ENCODE measurements at places on chromosomes 4 and X. TPM values are rescaled to one million over a fixed set of nuclear protein-coding genes. Genes with fewer than 3 reads are reported as not detected.

FRMD7 gene
- total RNA-seq, result not detected

CFAP47 gene
- not detected for total RNA-seq

DOK7 gene
- total RNA-seq, result 35.5 TPM

PCYT1B gene
- not detected for total RNA-seq

MTMR8 gene
- total RNA-seq, result 0.41 TPM

CLGN gene
- total RNA-seq, result 76.3 TPM

ARAP2 gene
- total RNA-seq, result 2.8 TPM

NXF3 gene
- 0.22 TPM for total RNA-seq

CT45A5 gene
- total RNA-seq, result not detected

BLOC1S4 gene
- 6.0 TPM for total RNA-seq

SMIM31 gene
- not detected for total RNA-seq

TIGD4 gene
- total RNA-seq, result not detected

TMEM156 gene
- total RNA-seq, result not detected

GRCh38 chr4:145829629-145830395 lies 108.8 kb downstream of the ZNF827 start:
- DNase-seq, result no peak

DNA sequence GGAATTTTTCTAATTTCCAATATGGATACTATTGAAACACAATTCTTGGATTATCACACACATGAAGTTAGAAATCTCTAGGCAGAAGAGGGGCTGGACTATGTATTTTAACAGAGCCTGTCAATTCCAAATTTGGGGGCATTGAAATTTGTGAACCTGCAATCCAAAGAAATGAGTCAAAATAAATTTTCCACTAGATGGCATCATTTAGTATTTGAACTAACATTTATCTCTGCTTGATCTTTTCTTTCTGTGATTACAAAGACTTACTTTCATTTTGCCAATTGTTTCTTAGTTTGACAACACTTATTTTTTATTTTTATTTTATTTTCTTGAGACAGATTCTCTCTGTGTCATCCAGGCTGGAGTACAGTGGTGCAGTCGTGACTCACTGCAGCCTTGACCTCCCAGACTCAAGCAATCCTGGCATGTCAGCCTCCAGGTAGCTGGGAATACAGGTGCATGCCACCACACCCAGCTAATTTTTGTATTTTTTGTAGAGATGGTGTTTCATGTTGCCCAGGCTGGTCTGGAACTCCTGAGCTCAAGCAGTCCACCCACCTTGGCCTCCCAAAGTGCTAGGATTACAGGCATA lies 2.7 kb upstream of the PYURF start:
- DNase-seq, result no peak

- no peak for DNase-seq
Observed at GRCh38 chr4:106355193-106355592, 13.4 kb downstream of the GIMD1 start.

- DNase-seq, result no peak
Observed at GRCh38 chr4:163107754-163108153, 58.9 kb downstream of the NAF1 start.

GRCh38 chr4:104465201-104465600 lies 29.5 kb downstream of the CXXC4 start:
- no peak for DNase-seq

DNA sequence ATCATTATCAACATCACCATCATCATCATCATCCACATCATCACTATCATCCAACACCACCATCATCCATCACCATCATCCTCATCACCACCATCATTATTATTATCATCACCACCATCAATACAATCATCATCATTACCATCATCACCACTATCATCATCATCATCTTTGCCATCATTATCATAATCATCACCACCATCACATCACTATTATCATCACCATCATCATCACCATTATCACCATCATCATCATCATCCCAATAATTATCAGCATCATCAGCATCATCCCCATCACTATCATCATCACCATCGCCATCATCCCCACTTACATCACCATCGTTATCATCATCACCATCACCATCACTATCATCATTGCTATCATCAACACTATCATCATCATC lies 1021.9 kb upstream of the PRKX start:
- no peak for DNase-seq

- DNase-seq, result no peak
Observed at GRCh38 chr4:106614441-106614840, 245.9 kb upstream of the GIMD1 start.

GRCh38 chrX:153769865-153770600 lies 6.0 kb downstream of the PLXNB3 start:
- no peak for DNase-seq

- no peak for DNase-seq
Observed at GRCh38 chrX:24498975-24499374, 33.9 kb downstream of the PDK3 start.

- DNase-seq, result no peak
Observed at GRCh38 chr4:152454398-152455011, 81.4 kb downstream of the FBXW7 start.

DNA sequence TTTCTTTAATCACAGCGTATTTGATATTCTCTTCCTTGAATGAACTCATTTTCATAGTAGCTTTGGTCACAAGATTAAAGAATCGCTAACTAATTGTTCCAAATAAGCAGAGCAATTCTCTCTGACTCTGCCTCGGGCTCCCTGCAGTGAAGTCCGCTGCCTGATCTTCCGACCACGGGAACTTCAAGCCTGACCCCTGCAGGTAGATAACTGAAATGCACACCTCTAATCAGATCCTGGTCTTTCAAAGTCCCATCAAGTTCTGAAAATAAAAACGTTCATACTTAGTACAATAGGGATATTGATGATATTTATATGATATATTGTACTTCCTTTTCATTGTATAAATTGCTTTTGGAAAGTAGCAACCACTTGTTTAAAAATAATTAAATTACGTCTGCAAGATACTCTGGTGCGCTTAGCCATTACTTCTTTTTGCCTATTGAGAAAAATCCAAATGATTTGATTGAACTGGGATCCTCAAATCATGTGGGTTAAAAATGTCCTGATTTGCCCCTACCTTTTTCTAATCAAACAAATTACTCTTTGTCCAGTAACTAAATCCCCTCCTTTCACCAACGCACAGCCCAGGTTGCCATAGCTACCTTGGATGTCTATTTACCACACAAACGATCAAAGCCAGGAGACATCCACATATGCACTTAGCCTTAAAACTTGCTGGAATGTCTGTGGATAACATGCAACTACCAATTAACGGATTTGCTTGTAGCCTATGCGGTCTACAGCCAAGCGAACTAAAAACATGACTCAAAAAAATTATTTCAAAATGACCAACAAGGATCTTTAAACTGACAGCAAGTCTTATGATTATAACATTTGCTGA lies 4.2 kb downstream of the MID1 start:
- no peak for DNase-seq

DNA sequence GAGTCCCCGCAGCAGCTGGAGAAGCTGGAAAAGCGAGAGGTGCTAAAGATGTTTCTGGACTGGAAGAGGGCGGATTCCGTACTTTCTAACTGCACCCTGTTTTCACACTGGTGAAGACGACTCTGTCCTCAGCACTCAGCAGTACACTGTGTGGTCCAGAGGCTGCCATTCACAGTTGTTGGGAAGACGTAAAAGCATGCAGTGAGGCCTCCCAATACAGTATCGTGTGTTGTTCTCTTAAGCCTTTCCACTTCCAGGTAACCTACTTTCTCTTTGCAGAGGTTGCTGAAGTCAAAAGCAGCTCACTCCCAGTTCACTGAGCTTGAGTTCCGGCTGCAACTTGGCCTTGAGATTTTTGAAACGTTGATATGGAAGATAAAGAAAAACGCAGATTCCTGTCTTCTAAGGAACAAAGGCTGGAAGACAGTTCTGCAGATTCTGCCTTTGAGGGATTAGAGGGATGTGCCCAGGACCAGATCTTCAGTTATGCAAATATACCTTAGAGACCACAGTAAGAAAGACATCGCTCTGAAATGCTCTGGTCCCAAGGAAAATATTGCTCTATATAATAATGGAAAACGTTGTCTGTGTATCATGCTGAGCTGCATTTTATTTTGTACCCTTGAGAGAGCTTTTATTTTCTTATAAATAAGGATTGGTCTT lies 540.9 kb downstream of the TRIML1 start:
- no peak for DNase-seq

- DNase-seq, result no peak
Observed at GRCh38 chr4:101669832-101670188, 120.7 kb upstream of the BANK1 start.

GRCh38 chr4:155077452-155078229 lies 130.8 kb upstream of the NPY2R start:
- DNase-seq, result no peak

DNA sequence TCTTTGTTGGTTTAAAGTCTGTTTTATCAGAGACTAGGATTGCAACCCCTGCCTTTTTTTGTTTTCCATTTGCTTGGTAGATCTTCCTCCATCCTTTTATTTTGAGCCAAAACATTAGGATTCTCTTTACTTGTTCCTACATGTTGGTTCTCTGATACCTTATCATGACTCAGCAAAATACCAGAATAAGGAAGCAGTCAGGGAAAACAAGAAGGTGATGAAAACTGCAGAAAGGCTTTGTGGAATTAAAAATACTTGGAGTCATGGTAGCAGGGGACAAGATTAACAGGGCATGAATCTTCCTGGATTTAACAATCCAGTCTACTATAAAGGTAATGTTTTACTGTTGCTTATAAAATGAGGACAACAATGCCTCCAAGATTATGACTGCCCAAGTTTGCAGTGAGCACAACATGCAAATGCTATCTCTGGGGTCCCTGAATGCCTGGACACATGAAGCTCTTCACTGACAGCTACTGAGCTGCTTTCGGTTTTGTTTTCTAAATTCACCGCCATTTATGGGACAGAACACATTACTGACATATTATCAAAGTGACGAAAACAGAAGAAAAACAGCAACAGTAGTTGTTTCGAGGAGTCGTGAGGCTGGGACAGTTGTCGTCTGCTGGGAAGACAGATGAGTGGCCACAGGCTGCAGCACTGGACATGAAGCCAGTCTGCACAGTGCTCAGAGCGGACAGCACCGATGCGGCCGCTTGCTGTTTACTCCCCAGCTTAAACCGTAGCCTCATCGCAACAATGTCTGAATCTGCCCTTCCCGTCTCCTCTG lies 174.5 kb upstream of the DKK2 start:
- DNase-seq, result no peak

GRCh38 chr4:176198316-176198903 lies 3.0 kb upstream of the SPATA4 start:
- no peak for DNase-seq

- DNase-seq, result no peak
Observed at GRCh38 chr4:91472046-91472445, 831.7 kb upstream of the GRID2 start.

DNA sequence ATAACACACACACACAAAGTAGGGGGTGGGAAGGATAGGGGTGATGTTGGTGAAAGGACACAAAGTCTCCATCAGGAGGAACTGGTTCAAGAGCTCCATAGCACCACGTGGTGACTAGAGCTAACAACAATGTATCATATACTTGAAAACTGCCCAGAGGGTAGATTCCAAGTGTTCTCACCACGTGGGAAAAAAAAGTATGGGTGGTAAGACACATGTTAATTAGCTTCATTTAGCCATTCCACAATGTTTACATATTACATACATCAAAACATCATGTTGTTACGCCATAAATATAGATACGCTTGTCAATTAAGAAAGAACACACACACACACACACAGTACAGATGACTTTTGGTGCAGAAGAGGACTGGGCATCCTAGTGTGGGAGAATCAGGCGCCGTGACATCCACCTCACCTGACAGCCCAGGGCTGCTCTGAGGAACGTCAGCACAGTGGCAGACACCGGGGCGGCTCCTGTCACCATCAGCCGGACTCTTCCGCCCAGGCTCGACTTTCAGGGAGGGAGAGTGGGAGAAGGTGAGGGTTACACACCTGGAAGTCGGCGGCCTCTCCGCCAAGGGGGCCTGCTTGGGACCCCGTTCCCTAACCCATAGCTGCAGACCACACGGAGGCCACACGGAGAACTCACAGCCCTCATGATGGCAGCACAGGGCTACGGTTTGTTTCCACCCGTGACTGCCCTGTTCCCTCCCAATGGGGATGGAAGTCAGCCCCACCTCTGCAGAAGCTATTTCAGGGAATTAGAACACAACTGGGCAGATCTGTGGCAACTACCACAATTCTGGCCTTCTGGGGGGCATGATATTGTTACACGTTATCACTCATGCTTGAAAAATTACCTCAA lies 31.8 kb upstream of the CENPU start:
- no peak for DNase-seq

DNA sequence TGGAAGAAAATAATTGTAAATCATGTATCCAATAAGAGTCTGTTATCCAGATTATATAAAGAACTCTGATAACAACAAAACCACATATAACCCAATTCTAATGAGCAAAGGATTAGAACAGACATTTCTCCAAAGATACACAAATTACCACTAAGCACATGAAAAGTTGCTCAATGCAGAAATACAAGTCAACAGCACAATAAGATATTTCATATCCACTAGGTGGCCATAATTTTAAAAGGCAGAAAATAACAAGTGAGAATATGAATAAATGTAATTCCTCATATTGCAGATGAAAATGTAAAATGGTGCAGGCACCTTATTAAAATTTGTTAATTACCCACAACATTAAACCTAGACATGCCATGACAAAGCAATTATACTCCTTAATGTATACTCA lies 73.9 kb upstream of the ZCCHC13 start:
- DNase-seq, result no peak

DNA sequence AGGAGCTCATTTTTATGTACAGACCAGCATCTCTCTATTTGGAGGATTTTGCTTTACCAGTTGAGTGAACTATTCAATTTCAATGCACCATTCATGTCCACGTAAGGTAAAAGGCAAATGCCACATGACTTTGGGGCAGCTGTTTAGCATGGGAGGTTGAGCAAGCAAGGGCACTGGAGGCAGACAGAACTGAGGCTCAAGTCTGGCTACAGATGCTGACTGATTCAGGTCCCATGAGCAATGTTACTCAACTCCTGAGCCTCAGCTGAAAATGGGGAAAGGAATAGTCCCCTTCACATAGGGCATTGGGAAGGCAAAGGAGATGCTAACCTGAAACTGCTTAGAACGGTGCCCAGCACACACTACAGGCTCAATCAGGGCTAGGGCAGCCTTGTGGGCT lies 93.0 kb upstream of the MTM1 start:
- DNase-seq, result no peak

- DNase-seq, result no peak
Observed at GRCh38 chr4:84051089-84051488, 448.0 kb downstream of the NKX6-1 start.

GRCh38 chrX:102548231-102548630 lies 31.7 kb upstream of the TMSB15A start:
- DNase-seq, result no peak

- DNase-seq, result no peak
Observed at GRCh38 chr4:86968547-86968946, 33.7 kb downstream of the AFF1 start.

GRCh38 chr4:67922697-67923096 lies 38.9 kb upstream of the TMPRSS11D start:
- DNase-seq, result no peak

DNA sequence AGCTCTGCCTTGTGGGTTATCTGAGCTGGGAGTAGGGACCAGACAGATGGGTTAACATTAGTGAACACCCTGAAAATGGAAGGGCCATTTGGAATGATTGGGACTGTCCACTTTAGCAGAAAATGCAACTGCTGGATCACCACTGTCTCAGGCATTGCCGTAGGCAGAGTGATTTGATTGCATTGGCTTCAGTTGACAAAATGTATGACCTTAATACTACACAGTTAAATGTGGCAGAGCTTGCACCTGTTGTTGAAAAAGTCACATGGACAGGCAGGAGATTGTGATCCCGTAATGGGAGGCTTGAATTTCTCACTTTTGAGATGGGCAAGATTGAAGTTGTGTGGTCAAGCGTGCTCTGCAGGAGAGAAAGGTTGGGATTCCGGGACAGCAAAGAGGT lies 166.5 kb upstream of the PUDP start:
- DNase-seq, result no peak
